Stimulated activated CD4-positive, alpha-beta T cell treated with anti-CD3 and anti-CD28 coated beads, TNF-alpha, amount 100 ng/mL, for 1 hour (primary cell): ENCODE measurements at places on chromosomes 16 and 17.

- no peak for DNase-seq
Observed at GRCh38 chr16:48816393-48816792, 206.4 kb upstream of the N4BP1 start.

- no peak for DNase-seq
Observed at GRCh38 chr17:80834893-80835275, 156.8 kb upstream of the CHMP6 start.

GRCh38 chr17:2797226-2797625, 988 bp downstream of the RAP1GAP2 start:
- DNase-seq = no peak

DNA sequence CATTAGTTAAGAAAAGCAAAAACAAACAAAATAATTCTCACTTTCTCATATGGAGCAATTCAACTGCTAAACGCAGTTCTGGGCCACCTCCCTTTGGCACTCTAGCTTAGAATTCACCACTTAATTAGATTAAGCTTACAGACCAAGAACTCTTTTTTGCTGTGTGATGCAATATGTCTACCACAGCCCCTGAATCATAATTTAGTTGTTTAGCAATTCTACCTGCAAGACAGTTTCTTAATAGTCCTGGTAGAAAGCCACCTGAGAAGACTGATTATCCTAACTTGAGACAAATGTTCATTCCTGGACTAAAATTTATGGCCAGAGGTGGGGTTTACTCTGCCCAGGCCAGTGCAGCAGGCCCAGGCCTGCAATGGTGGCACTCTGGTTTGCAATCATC, 205.9 kb downstream of the HS3ST3A1 start:
- DNase-seq = no peak

DNA sequence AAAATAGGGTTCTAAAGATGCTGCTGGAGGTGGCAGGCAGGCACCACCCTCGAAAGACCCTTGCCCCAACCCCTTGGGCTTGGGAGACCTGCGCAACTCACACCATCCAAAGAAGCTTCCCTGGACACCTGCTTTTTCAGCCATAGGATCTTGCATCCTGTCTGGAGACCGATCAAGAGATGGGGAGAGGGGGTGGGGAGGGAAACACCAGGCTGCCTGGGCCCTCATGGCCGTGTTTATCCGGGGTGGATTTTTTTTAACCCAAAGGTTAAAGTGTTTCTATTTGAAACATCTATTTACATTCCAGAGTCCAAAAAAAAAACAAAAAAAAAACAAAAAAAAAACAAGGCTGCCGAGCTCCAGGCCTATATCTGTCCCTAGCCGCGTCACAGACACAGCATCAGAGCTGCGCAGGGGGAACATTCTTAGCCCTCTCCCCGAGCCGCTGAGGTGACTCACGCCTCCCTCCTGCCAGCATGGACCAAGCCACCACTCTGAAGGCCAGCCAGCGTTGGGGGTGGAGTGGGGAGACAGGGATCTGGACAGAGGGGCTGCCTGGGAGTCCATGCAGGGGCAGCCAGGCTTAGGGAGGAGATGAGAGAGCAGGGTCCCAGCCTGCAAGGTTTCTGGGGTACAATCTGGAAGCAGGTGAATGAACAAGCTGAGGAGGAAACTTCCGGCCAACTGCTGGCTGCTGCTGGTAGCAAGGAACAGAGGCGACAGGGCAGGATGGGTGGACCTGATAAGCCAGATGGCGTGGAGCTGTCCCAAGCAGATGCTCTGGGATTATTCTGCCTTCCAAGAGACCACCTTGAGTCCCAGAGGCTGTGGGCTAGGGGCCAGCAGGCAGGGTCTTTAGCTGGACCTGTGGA, 14.8 kb downstream of the HDAC5 start:
- DNase-seq = no peak

DNA sequence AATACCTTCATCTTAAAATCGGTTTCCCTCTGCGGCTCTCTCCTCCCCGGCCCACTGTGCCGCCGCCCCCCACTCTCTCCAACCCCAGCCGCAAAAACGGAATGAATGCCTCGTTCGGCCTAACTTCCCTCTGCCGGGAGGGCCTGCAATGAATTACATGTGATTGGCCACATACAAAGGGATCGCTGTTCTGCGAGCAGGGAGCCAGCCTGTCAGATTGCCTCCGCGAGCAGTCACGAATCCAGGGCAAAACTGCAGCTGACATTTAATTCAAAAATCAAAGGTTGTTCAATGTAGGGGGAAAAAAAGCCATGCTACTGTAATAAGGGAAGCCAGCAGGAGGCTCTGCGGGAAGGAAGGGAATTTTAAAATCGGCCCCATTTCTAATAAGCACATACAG, 84.9 kb downstream of the TBC1D16 start:
- no peak for DNase-seq

GRCh38 chr16:21646721-21647561, 5.5 kb downstream of the IGSF6 start:
- DNase-seq = peak; percentile 36

DNA sequence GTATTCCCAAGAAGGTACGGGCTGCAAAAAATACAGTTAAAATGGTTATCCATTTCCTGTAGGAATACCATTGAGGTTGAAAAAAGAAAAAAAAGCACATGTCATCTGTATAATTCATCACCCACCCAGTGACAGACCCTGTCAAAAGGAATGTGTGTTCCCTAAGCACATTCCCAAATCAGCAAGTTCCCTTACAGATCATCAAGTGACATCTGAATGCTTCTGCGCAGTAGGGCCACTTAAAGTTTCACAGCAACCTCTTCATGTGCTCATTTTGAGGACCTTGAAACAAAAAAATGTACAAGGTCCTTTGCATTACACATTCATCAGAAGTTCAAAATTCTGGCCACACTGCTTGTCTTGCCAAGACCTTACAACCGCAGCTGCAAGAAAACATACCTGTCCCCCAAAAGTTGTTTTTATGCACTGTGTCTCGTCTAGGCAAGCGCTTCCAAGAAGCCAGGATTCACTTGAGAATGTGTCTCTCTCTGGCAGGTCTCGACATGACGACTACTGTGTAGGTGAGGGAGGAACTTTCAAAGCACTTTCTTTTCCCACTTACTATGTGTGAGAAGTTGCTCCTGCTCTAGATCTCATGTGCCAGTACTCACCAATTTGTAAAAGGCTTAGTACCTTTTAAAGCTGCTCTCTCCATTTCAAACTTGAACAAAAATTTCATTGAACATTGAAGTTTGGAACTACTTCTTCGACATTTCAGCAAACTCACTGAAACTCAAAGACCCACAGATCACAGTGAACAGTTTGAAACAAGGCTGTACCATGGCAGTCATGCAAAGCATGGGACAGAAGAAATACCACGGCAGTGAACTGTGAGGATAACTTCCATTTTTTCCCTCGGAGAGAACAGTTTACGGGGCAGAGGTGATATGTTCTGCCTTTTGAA, 4.3 kb upstream of the POLG2 start:
- DNase-seq = no peak

- DNase-seq = no peak
Observed at GRCh38 chr16:67265834-67266233, 13.5 kb upstream of the PLEKHG4 start.

DNA sequence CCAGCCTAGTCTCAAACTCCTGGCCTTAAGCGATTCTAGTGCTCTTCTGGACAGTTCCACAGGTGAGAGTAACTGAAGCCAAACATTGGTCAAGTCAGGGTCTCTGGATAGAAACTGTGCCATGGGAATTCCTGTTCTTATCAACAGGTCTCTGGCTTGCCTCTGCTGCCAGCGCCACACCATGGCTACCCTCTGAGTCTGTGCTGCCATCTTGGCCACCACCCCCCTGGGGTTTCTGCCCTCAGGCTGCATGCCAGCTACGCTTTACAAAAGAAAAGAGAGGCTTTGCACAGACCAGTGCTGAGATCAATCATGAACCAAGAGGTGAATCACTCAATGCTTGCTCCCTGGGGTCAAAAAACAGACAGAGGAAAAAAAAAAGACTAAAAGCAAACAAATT, 24.4 kb upstream of the CREBBP start:
- no peak for DNase-seq
